ENCODE measurements at places on chromosomes 4 and X.

DNA sequence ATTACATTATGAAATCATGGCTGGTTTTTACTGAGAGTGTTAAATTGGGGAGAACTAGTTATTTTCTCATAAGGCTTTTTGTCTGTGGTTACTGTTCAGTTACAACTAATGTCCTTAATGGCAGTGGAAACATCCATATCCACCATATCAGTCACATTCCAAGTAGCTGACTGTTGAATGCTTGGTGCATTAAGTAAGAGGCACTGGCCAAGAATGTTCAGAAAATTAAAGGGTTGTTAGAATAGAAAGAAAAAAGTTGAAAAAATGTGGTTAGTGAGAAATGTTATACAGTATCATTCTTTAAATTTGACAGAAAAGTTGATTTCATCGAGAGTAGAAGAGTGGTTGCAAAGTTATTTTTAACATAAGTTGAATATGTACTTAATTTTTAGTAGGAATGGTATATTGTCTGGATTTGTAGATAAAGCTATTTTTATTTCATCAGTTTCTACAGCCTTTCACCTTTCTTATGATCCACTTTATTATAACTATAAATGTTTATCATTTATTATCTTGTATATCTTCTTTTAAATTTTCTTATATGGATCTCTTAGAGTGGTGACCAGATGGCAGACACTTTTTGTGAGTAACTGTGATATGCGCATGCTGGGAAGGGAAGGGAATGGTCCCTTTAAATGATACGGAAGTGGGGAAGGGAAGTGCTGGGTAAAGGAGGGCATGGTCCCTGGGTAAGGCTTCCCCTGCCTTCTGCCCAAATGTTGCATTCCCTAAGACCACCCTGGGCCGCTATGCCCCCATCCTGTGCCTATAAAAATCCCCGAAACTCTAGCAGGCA, 2407.1 kb downstream of the ARAP2 start:
- DNase-seq = no peak

DNA sequence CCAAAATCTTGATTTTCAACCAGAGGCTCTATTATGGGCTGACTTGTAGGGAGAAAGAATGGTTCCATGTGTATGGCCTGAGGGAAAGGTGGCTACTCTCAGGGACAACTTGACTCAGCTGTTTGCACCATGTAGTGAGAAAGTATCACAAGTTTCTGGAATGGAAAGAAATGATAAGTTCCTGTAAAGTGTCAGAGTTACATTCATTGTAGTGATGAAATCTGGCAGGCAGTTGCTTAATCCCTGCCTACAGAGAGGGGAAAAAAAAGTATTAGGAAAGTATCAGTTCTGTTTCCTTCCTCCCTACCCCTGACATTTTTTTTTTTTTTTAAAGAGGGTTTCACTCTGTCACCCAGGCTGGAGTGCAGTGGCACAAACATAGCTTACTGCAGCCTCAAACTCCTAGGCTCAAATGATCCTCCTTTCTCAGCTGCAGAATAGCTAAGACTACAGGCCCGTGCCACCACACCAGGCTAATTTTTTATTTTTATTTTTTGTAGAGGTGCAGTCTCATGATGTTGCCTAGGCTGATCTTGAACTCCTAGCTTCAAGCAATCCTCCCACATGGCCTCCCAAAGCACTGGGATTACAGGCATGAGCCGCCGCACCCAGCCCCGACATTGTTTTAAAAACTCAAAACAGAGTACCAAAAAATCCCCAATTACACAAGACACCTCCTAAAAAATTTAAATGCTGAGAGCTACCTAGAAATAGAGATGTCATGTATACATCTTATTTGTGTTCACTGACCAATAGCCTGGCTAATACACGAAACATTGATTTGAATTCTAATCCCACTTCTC, 4.8 kb upstream of the FBXL5 start:
- DNase-seq = no peak

DNA sequence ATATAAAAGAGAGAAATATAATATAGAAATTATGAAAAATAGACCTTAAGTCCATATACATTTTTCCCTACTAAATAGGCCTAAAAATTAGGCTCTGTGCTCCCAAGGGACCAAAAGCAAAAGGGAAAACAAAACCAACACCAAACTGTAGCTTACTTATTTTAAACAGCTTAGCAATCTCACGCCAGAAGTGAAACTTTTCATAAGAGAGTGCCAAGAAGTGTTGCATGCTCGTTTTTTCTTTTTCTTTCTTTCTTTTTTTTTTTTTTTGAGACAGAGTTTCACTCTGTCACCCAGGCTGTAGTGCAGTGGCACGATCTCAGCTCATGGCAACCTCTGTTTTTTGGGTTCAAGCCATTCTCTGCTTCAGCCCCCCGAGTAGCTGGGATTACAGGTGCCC, 250.4 kb downstream of the TMA16 start:
- no peak for DNase-seq

DNA sequence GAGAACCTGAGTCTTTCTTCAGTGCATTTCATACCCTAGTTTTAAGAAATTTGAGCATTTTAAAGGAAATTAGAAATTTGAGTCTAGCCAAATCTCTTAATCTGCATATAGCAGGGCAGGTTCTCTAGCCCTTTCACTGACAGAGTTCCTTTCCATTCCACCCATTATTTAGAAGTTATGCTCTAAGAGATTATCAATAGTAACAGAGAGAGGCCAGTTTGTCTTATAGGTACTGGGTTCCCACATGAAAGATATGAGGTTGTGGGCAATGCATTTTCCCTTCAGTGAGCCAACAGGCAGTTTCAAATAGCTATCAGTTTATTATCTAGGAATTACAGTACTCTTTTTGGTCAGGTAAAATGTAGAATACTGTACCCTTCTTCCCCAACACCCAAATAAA, 7.3 kb upstream of the GALNT7 start:
- DNase-seq = no peak

DNA sequence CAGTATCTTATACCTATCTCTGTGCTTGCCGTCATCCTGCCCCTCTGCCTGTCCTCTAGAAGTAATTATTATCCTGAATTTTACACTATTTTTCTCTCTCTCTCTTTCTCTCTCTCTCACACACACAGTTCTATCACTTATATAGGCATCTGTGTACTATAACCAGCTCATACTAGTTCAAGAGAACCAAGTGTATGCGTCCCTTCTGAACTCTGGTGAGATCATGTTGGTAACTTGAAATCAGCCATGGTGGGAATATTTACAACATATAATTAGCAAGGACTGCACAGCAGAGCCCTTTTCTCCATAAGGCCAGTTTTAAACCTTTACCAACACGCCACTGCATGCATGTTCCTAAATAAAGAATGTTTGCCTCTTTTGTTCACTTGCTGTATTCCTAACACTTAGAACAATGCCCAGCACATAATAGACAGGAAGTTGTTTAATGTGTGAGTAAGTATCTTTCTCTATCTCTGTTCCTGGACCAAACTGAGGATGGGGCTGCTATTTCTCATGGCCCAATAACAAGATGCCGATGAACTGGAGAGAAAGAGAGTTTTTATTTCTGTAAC, 51.1 kb upstream of the IL21 start:
- no peak for DNase-seq

- no peak for DNase-seq
Measured at GRCh38 chrX:23334848-23335599, at the start of gene PTCHD1. Gene PTCHD1 (plus strand): TSS chrX:23334849. CDS start chrX:23334876, 27 bp downstream.

DNA sequence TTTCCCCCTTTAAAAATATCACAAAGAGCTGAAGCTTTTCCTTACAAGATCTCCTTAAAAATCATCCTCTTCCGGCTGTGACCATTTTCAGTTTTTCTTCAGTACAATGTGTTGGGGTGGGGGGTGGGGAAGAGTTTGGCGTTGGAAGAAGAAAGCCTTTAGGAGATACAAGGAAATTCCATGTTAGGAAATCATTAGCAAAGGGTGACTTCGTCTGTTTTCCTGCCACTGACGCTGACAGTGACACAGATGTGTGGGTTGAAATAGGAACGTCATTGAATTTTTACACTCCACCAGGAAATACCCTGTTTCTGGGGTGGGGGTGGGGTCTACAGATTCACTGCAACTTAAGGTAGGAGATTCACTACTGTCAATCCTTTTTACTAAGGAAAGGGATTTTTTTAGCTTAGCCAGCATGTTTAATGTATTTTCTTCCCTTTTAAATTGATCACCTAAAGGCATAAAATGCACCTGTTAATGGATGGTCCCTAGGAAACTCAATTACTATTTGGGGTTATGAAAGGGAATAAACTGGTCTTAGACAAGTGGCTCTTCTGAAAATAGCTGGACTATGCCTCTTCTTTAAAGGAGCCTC, 3.9 kb downstream of the MAMLD1 start:
- no peak for DNase-seq

GRCh38 chr4:176611951-176612350, 180.8 kb downstream of the VEGFC start:
- no peak for DNase-seq

- peak; percentile 72 for DNase-seq
Measured at GRCh38 chr4:123396307-123397143, at the start of gene SPRY1. Gene SPRY1 (plus strand): TSS chr4:123396795. CDS start chr4:123401592, 4,797 bp downstream.

DNA sequence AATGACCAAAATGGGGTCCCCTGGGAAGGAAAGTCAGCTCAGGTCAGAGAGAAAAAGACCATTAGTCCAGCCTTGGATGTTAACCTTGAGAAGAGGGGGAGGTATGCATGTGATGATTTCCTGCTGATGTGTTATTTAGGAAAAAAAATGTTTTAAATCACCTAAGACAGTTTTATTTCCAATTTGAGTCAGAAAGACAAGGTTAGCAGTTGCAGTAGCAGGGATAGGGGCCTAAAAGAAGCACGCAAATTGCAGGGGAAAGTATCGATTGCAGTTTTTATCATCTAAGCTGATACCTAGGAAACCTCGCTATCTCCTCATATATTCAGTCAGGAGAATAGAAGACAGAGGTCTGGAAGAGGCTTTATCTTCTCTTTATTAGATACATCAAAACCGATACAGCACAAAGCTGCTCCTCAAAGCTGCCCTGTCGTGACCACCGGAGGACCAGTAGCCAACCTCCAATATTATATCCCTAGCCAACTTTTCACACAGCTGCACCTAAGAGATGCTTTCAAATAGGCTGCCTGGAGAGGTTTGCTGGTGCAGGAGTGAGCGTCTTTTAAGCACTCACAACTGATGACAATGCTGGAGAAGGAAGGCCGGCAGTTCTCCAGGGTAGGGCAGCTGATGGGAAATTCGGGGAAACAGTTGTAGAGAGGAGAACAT, 289.4 kb downstream of the INPP4B start:
- DNase-seq = no peak

DNA sequence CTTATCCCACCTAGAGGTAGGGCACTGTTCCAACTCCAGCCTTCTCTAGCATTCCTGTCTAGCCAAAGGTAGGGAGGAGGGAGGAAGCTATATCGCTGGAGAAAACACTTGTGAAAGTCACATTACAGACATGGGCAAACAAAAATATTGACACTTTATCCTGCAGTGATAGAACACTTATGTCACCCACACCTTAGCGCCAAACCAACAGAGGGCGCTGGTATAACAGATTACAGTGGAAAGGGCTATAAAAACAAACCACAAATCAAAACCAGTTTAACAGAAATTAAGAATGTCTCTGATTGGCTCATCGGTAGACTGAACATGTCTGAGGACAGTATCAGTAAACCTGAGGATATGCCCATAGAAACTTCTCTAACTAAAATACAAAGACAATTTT, 451.3 kb downstream of the TLL1 start:
- DNase-seq = no peak

GRCh38 chr4:48205107-48205506, 64.5 kb downstream of the TEC start:
- DNase-seq = no peak

- DNase-seq = no peak
Measured at GRCh38 chrX:41723826-41724225, at the start of gene GPR82. Gene GPR82 (plus strand): TSS chrX:41724181. CDS start chrX:41727027, 2,846 bp downstream.

DNA sequence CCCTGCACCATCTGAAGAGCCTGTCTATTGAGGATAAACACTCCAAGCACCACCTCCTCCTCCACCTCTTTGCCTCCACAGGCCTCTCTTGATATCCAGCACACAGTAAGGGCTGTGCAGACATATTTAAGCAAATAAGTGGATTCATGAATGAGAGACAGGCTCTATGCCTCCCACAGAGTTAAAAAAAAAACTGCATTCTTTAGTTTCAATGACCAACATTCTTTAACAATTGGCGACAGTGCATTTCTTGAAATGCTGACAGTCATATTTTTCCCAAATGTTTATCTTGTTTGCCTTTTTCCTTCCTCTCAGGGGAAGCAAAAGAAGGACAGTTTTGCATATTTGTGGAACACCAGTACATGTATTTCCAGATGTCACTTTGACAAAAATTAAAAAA, 38.6 kb downstream of the MXRA5 start:
- DNase-seq = no peak

- DNase-seq = no peak
Measured at GRCh38 chr4:27886120-27886519, 1025.5 kb downstream of the STIM2 start.

- DNase-seq = no peak
Measured at GRCh38 chrX:29547877-29548276, 667.5 kb upstream of the MAGEB2 start.

- DNase-seq = no peak
Measured at GRCh38 chrX:20711366-20711765, 444.7 kb upstream of the RPS6KA3 start.

DNA sequence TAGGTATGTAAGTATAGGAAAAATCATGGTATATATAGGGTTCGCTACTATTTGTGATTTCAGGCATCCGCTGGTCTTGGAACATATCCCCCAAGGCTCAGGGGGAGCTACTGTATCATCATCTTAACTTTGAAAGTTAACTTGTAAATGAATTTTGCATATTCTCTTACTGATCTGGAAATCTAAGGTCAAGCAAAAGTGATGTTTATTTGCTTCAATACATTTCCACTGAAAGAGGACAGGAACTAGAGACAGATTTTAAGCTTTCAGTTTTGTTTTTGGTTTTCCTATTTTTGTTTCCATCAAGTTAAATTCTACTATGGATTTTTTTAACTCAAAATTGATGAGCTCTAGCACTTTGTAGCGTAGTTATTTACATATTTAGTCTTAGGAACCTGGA, 56.2 kb downstream of the NAF1 start:
- DNase-seq = no peak

DNA sequence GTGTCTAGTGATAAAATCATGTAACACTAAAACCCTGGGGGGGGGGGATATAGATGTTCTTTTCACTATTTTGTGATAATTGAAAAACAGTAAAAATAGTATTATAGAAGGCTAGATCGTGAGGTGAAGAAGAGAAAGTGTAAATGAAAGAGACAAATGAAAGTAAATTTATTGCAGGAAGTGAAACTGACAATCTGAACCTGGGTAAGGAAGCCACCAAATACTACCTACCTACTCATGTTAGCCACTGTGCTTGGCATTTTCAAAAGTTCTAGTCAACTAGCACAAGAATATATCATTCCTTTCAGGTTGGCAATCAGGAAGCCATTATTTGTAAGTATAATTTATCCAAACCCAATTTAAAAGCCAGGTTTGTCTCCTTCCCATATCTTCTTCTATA, 1366.1 kb downstream of the FAM133A start:
- no peak for DNase-seq

DNA sequence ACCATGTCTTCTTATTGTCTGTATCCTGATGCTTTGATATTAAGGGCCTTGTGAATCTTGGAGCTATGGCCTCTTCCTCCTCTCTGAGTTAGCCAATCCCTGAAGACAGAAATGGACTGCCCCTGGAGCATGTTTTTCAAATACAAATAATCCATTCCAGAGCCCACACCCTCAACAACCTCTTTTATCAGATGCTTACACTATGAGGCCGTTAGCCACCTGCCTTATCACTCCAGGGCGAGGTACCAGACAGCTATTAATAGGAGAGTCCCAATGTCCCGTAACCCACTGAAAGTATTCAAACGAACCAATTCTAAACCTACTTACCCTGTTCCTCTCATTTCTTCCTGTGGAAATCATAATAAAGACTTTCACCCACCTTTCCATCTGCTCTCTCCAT, 165.0 kb downstream of the ARHGAP24 start:
- no peak for DNase-seq
